ENCODE measurements at places on chromosomes 13 and 19.

GRCh38 chr19:2478756-2479555 lies 3.0 kb downstream of the GADD45B start:
- no peak for DNase-seq

DNA sequence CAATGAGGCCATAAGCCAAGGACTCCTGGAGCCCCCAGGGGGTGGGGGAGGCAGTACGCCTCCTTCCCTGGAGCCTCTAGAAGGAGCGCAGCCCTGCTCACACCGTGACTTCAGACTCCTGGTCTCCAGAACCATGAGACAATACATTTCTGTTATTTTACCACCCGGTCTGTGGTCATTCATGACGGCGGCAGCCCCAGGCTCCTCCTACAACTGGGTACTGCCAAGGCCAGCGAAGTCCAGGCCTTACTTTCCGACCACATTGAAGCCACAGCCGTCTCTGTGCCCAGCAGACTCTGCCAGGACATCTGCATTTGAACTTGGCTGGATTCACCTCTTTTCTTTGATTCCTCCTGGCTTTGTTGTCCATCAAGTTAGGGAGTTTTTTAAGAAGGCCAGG lies 10.5 kb downstream of the GNG7 start:
- DNase-seq: no peak

DNA sequence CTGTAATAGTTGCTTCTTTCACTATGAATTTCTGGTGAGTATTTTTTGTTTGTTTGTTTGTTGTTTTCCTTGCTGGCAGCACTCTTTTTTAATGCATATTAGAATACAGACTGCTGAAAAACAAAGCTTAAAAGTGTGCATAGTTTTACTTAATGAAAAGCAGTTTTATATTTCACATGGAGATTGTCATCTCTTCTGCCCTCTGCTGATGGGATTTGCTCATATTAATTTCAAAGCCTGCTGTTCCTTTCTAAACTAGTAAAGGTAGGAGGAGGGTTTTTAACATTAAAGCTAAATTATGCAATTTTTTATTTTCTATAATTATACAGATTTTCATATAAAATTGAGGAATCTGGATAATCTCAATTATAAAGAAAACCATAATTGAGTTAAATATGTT lies 692.6 kb upstream of the SLITRK1 start:
- DNase-seq: no peak

DNA sequence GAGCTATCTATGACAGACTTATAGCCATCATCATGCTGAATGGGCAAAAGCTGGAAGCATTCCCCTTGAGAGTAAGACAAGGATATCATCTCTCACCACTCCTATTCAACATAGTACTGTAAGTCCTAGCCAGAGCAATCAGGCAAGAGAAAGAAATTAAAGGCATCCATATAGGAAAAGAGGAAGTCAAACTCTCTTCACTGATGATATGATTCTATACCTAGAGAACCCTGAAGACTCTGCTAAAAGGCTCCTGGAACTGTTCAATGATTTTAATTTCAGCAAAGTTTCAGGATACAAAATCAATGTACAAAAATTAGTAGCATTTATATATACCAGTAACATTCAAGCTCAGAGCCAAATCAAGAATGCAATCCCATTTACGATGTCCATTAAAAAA lies 21.7 kb upstream of the C1QTNF9B start:
- DNase-seq: no peak

- DNase-seq: no peak
Measured at GRCh38 chr13:51588406-51588949, 4.2 kb downstream of the WDFY2 start.

DNA sequence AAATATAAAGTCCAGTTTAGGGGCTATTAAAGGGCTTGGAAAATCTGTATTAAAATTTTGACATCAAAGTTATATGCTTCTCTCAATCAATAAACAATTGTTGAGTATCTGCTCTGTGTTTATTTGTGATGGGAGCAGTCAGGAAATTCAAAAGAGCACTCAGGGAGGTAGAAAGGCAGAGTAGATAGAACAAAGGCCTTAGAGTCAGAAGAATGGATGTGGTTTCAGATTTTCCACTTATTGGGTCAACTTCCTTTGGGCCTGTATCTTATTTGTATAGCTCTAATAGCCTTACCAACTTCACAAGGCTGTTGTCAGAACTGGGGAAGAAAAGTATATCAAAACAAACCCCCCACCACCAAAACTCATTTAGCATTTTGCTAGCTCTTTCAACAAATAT lies 302.6 kb downstream of the SPRY2 start:
- DNase-seq: no peak

DNA sequence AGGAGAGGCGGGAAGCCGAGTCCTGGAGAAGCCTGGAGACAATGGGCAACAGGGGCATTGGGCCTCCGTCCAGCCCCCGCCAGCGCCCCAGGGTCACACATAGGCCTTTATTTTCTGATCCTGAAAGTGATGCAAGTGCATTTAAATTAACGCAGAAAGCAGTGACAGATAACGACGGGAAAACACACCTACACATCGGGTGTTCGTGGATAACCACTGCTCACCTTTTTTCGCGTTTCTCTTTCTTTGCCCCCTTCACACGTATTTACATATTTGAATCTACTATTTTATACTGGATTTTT lies 30.4 kb upstream of the GRTP1 start:
- DNase-seq: no peak

DNA sequence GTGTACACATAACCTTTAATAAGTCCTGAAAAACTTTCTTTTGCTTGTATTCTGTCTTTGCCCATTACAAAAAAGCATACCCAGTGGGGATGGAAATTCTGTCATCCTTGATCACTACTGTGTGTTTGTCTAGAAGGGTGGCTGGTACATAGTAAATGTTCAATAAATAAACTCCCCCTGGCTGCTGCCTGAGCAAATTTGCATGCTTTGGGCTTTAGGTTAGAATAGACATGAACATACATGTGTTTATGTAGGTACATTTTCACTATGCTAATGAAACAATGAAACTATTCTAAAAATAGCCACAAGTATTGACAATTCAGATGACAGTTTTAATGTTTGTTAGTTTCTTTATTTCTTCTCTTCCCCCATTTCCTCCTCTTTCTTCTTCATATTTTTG lies 36.1 kb downstream of the TNFSF13B start:
- no peak for DNase-seq

GRCh38 chr13:42258747-42259146 lies 13.2 kb upstream of the AKAP11 start:
- no peak for DNase-seq

- no peak for DNase-seq
Measured at GRCh38 chr19:39740395-39740794, 2.6 kb upstream of the CLC start.

GRCh38 chr19:45040059-45040771 lies 1.4 kb downstream of the CLASRP start:
- no peak for DNase-seq

GRCh38 chr13:68940049-68940448 lies 1167.6 kb upstream of the ATXN8OS start:
- no peak for DNase-seq

DNA sequence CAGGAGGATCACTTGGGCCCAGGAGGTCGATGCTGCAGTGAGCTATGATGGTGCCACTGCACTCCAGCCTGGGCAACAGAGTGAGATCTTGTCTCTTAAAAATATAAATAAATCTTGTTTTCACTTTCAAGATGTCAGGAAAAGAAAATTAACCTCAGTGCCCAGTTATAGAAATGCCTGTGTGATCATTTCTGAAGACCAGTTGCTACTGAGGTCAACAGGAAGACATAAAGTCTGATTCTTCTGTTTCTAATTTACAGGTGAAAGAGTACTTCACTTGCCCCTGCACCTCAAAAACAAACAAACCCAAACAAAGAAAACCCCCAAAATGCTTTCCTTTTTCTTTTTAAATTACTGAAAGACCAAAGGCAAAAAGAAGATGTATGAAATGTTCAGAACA lies 174.3 kb upstream of the NBEA start:
- DNase-seq: no peak
